Glomerular endothelial cell (primary cell): ENCODE measurements at places on chromosomes 2 and 18.

DNA sequence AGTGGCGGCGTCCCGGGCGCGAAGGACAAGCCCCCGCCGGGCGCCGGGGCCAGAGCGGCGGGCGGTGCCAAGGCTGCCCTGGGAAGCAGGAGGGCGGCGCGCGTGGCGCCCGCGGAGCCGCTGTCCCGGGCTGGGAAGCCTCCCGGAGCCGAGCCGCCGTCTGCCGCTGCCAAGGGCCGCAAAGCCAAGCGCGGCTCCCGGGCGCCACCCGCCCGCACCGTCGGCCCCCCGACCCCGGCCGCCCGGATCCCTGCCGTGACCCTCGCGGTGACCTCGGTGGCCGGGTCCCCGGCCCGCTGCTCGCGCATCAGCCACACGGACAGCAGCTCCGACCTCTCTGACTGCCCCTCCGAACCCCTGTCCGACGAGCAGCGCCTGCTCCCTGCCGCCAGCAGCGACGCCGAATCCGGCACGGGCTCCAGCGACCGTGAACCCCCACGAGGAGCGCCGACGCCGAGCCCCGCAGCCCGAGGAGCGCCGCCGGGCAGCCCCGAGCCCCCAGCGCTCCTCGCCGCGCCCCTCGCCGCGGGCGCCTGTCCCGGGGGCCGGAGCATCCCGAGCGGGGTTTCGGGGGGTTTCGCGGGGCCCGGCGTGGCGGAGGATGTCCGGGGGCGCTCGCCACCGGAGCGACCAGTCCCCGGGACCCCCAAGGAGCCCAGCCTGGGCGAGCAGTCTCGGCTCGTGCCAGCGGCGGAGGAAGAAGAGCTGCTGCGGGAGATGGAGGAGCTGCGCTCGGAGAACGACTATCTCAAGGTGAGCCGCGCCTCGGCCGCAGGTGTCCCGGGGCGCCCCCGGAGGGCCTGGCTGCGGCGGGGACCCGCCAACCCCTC lies 820 bp downstream of the MTCL1 start:
- DNase-seq = no peak

- DNase-seq = no peak
Measured at GRCh38 chr2:20483194-20483895, 36.5 kb downstream of the RHOB start.

DNA sequence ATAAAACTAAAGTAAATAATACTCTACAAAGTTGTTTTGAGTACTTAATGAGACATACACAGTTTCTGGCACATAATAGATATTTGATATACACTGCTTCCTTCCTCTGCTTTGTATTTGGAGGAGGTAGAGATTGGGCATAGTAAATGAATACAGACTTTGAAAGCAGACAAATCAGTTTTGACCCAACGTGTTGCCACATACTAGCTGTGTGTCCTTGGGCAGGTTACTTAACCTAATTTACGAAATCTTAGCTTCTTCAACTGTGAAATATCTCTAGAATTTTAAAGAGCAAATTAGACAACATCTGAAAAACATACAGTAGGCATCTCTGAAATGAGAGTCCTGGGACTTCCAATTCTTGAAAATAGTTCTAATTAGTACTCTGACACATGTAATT lies 425.4 kb downstream of the TGIF1 start:
- DNase-seq = no peak

- no peak for DNase-seq
Measured at GRCh38 chr2:708667-709066, 31.5 kb upstream of the TMEM18 start.

DNA sequence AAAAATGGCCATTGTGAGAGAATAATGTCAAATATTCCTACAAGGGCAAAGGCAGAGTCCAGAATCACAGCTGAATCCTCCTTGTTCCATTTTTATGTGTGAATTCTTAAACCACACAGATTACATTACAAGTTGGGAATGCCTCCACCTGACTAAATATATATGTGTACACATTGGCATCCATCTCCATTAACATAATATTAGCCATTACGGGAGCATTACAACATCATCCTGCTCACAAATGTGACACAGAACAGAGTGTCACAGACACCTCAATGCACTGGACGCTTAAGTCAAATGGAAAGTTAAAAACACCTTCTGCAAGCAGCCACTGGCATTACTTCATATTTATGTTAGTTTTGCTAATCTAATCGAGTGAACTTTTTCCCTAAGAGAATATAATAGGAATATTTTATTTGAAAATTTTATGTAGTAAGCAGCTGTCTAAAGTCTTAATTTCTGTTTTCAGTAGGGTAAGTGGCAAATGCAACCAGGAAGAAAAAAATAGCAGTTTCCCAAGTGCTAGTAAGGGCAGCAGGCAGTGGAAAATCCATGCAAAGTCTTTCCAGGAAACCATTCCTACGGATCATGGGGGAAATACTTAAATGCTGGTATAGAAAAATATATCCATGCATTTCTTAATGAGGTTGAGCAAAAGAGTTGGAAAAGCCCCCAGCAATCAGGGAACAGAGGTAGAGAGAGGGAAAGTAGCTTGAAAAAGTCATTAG lies 255.6 kb downstream of the OSR1 start:
- no peak for DNase-seq

DNA sequence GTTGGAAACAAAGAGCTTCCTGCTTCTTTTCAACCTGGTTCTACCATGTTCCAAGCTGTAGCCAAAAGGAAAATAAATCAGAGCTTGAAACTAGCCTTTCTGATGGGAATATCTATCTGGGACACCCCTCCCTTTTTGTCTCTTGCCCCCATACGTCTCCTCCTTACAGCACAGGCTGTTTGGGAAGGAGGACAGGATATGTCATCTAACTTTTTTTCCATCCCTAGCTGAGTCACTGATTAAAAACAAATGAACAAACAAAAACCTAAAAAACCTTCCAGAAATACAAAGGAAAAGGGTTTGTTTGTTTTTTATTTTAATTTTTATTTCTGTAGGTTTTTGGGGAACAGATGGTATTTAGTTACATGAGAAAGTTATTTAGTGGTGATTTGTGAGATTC lies 151.6 kb downstream of the FAM210A start:
- DNase-seq = no peak

DNA sequence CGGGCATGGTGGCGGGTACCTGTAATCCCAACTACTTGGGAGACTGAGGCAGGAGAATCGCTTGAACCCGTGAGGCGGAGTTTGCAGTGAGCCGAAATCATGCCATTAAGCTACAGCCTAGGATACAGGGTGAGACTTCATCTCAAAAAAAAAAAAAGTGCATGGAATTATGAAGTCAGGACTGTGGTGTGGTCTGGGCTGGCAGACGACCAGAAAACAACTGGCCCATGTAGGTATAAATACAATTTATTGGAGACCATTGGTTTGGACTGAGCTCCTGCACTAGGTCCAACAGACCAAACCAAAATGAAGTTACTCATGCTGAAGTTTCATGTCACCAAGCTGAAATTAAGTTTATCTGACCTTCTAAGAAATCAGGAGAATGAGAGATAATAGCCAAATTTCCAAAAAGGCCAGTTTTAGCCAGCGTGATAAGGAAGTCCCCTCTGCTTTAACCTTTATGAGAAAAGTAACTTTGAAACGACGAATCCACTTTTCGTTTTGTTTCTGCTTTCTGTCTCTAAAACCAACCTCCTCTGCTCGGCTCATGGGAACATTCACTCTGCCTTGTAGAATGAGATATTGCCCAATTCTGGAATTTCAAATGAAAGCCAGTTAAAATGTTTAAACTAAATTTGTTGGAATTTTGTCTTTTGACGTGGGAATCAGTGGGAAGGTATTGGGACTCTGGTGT lies 17.7 kb upstream of the RAB10 start:
- DNase-seq = no peak

GRCh38 chr2:149038442-149039212 lies at the start of gene LYPD6B:
TSS of gene LYPD6B (plus strand) at chr2:149038699. CDS start at chr2:149130949, 92,250 bp downstream.
- no peak for DNase-seq

DNA sequence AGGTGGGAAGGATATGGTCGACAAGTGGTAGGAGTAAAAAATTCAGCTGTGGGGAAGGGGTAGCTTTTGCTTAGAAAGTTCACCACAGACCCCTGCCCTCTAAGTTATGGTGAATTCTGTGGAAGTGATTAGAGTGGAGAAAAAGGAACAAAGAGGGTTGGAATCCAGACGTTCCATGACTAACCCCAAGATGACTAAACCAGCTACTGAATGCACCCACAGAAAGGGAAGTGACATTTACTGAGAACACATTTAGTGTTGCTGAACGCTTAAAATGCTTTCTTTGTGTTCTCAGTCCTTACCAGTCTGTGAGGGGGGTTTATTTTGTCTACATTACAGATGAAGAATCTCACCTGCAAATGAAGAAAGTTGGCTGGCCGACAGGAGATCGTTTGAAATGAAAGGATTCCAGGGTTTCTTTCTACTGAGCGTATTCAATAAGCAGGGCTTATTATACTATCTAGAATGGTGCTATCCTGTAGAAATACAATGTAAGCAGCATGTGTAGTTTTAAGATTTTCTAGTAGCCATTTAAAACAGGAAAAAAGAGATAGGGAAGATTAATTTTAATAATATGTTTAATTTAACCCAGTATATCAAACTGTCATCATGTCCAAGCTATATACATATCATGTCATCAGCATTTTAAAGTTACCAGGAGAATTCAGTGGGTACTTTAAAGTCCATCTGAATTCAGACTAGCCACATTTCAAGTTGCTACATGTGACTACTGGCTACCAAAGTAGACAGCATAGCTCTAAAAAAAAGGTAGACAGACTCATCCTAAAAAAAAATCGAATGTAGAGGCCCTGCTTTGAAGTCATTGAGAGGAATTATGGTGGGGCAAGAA lies 60.1 kb downstream of the LIMS1 start:
- DNase-seq = peak; percentile 91

DNA sequence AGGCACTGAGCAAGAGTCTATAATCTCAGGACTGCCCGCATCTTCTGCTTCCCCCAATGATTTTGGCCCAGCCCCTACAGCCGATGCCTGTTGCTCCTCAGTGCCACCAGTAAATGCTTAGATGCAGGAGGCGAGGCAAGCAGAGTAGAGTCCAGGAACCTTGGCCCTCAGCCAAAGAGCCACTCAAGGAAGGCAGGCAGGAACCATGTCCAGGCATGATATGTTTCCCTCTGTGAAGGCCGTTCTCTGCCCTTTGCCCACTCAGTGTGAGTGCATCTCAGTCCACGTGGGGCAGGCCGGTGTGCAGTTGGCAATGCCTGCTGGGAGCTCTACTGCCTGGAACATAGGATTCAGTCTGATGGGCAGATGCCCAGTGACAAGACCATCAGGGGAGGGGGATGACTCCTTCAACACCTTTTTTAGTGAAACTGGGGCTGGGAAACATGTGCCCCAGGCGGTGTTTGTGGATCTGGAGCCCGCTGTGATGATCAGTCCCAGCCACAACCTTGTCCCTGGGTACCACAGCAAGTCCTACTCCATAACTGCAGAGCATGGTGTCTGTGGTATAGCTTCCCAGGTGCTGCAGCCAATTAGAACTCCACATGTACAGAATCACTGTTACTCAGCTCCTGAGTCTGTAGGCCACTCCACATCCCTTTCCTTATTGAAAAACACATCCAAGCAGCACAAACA lies 9.7 kb upstream of the DNAJB2 start:
- DNase-seq = no peak

DNA sequence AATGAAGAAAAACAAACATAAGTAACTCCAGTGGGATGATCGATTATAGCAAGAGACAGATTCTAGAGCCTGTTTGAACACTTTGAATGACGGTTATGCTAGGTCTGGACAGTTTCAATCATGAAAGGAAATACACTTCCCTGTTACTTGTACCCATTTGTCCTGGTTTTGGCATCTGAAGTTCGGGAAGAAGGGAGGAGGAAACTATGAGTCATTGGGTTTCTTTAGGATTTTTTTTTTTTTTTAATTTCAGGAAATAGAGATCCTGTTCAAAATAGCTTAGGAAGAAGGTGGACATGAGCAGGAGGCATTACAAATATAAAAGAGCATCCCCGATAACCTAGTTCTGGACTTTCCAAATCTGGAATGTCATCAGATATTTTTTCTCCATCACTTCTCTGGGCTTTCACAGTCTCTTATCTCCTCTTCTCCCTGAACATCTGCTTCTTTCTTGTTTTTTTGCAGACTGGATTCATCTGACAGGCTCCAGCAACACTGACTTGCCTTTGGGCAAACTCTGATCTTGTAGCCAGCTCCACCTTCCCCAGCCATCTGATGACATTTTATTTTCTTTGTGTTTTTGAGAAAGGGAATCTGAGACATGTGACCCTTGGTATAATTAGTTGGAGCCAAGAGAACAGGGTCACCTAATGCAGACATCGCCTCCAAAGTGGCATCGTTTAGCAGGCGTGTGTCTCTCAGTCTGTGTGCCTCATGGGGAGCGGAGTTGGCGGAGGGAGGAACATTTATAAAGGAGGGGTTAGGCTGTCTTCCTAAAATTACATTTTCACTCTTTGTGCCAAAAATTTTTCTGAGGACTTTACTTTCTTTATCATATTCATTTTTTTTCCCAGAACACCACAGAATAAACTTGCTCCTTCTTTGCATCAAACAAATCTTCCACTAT lies 195.3 kb upstream of the EPHA4 start:
- no peak for DNase-seq
